A172 (cell line): ENCODE measurements at places on chromosomes 11 and 22. TPM values are rescaled to one million over a fixed set of nuclear protein-coding genes. Genes with fewer than 3 reads are reported as not detected.
A peak's percentile ranks its signal among the peaks of the same experiment; 100 is the strongest.

The TRIM48 gene
- total RNA-seq = not detected in 2 replicates

The AGBL2 gene
- 1.8 and 2.8 TPM in 2 replicates for total RNA-seq

The CLDN5 gene
- total RNA-seq = not detected in 2 replicates

The RBMXL2 gene
- not detected in 2 replicates for total RNA-seq

The IFITM10 gene
- 2.9 and 3.0 TPM in 2 replicates for total RNA-seq

The CACNA1I gene
- 0.02 and 0.05 TPM in 2 replicates for total RNA-seq

The RTN4R gene
- total RNA-seq = 10.9 and 15.6 TPM in 2 replicates

The MUC15 gene
- 7.1 and 9.4 TPM in 2 replicates for total RNA-seq

The PLA2G3 gene
- total RNA-seq = not detected in 2 replicates

GRCh38 chr11:6498544-6498943 lies 1.5 kb downstream of the DNHD1 start:
- no peak for DNase-seq

- DNase-seq = no peak
Observed at GRCh38 chr11:36818410-36818809, 220.4 kb upstream of the RAG2 start.

- no peak for DNase-seq
Observed at GRCh38 chr22:24463071-24463760, 31.9 kb upstream of the UPB1 start.

- no peak for DNase-seq
Observed at GRCh38 chr11:125750629-125751028, 4.5 kb downstream of the PATE1 start.

DNA sequence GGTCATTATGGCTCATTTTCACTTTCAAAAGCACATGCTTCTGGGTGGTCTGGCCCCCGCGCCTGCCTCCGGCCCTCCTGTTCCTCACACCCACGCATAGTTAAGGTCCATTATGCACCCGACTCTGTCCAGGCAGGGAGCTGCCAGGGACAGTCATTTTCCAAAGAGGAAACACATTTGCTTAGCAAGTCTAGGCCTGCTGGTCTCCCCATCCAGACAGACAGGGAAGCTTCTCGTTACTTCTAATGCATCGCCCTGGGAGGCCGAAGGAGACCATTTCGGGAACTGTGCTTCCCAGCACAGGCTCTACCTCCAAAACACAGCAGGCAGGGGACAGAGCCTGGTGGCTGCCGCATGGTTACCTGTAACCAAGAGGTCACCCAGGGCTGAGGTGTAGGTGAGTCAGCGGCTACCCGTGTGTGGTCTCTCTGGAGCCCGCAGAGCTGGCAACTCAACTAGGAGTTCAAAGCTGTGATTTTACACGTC lies 87.1 kb upstream of the SHANK2 start:
- DNase-seq = no peak

DNA sequence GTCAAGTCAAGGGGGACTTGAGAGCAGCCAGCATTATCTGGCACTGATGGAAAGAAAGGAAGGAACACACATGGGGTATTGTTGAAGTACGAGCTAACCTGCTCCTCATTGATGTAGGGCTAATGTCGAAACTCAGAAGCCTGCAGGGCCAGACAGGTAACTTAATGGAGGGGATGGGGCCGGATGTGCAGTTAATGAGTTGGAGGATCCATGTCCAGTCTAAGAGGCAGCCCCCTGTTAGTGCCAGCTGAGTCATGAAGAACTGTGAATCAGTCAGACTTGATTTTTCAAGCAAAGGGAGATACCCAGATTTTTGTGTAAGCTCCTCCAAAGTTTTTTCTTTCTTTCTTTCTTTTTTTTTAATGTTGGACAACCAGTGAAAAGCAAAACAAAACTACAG lies 65.6 kb downstream of the CECR2 start:
- DNase-seq = no peak

GRCh38 chr11:95035316-95035715 lies 10.3 kb downstream of the KDM4E start:
- no peak for DNase-seq

GRCh38 chr22:50547263-50547985 lies 1.7 kb downstream of the KLHDC7B start:
- no peak for DNase-seq

DNA sequence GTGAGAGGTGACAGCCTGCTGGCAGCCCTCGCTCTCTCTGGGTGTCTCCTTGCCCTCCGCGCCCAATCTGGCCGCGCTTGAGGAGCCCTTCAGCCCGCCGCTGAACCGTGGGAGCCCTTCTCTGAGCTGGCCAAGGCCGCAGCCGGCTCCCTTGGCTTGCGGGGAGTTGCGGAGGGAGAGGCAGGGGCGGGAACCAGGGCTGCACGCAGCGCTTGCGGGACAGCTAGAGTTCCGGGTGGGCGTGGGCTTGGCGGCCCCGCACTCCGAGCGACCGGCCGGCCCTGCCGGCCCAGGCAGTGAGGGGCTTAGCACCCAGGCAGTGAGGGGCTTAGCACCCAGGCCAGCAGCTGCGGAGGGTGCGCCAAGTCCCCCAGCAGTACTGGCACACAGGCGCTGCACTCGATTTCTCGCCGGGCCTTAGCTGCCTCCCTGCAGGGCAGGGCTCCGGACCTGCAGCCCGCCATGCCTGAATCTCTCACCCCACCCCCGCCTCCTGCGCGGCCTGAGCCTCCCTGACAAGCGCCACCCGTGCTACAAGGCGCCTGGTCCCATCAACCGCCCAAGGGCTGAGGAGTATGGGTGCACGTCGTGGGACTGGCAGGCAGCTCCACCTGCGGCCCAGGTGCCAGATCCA lies 1526.1 kb downstream of the FAM181B start:
- DNase-seq = no peak

- DNase-seq = no peak
Observed at GRCh38 chr11:19323502-19323901, 82.8 kb upstream of the E2F8 start.

DNA sequence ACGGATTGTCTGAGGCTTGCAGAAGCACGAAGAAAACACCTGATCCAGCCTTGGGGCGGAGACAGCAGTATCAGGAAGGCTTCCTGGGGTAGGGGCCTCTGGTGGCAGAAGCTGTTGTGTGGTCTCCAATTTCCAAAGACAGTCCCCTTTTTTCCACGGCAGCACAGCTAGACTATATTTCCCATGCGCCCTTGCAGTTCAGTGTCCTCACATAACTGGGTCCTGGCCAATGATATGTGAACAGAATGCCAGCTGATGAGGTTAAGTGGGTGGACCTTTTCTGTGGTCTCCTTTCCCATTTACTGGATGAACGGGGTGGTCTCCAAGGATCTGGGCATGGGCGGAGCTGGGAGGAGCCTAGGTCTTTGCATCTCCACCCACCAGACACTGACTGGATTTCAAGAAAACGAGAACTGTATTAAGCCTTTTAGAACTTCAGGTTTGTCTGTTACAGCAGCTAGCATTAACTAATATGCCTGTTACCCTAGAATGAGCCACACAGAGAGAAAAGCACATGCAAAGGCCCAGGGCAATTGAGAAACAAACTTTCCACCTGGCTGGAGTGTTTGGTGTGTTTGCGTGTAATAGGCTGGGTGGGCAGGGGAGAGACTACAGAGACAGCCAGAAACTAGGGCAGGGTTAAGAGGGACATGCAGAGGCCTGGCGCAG lies 6.2 kb downstream of the GAL3ST1 start:
- DNase-seq = no peak

DNA sequence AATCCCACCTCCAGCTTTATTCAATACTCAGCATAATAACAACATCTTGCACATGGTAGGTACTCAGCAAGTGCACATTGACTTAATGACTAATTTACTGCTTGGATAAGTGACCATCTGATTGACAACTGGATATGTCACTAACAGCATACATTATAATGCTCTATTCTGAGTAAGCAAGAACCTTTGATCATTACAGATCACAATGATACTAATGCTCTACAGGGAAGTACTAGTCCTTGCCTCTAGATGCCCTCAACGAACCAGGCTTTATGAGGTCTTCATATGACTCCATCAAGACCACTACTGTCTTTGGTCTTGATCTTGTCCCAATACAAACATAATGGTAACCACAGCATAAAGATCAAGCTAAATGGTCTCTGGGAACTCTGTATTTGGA lies 167.6 kb upstream of the MTMR2 start:
- DNase-seq = no peak

DNA sequence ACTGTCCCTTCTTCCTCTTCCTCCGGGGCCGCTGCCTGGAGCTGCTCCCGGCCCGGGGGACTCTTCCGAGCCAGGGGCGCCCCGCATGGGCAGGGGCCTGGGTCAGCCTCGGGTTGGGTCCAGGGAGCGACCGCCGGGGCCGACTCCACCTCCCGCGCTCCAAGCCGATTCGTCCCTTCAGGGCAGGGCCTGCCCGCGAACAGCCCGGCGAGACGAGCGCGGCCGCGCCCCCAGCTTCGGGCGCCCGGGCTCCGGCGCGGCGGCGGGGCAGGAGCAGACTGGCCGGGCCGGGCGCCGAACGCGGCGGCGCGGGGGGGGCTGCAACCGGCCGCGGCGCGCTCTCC lies at the start of gene LARGE1:
Gene LARGE1 (minus strand): TSS at position 280 of the 344 bp plus-strand sequence.
- DNase-seq = no peak

GRCh38 chr11:29051935-29052334 lies 943.7 kb downstream of the METTL15 start:
- no peak for DNase-seq

- peak; percentile 86 for DNase-seq
Observed at GRCh38 chr22:38317995-38318715, 922 bp upstream of the CSNK1E start.

DNA sequence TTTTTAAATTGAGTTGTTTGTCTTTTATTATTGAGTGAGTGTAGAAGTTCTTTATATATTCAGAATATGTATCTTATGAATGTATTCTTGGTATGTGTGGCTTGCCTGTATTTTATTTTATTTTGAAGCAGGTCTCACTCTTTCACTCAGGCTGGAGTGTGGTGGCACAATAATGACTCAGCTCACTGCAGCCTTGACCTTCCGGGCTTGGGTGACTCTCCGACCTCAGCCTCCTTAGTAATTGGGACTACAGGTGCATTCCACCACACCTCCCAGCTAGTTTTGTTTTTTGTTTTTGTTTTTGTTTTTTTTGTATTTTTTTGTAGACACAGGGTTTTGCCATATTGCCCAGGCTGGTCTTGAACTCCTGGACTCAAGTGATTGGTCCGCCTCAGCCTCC lies 24.5 kb upstream of the MPPED2 start:
- no peak for DNase-seq

DNA sequence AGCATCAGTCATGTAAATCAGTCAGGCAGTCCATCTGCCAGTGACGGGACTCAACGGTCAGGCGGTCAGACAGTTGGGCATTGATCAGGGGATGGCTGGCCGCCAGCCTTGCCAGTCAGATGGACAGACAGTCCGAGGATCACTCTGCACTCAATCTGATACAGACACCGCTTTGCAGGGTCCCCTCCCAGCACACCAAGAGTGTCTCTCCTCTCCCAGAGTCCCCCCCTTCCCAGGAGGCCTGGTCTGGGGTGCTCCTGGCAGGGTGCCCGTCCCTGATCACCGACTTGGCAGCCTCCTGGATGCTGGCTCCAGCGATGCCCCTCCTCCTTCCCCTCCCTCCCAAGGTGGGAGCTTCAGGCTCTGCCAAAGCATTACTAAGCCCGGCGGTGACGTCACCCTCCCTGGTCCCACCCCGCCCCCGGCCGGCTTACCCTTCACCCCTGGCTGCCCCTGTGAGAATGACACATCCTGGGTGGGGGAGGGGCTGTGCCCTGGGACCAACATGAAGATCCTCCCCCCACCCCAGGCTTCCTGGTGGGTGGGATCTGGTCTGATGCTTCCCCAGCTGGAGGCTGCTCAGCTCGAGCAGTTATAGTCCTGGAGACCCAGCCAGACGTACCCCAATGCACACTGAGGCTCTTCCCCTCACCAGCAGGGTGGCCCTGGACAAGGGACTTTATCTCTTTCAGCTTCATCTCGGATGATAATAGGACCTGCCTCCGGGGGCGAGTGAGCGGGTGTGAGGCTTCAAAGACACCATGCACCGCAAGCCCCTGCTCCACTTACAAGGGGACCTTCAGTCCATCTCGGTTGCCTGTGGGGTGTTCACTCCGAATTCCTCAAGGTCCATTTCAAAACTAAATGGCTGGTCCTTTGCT lies 69.2 kb downstream of the CD82 start:
- peak; percentile 71 for DNase-seq
